ENCODE measurements at places on chromosomes 12 and 14. TPM values are rescaled to one million over a fixed set of nuclear protein-coding genes. Genes with fewer than 3 reads are reported as not detected.

- DNase-seq: no peak
Measured at GRCh38 chr14:54848910-54849309, 53.7 kb downstream of the GCH1 start.

Gene KLHL33
- 0.14 TPM for total RNA-seq

Gene TMCC3
- total RNA-seq: 7.0 TPM

- no peak for DNase-seq
Measured at GRCh38 chr14:81172881-81173280, 47.9 kb downstream of the GTF2A1 start.

DNA sequence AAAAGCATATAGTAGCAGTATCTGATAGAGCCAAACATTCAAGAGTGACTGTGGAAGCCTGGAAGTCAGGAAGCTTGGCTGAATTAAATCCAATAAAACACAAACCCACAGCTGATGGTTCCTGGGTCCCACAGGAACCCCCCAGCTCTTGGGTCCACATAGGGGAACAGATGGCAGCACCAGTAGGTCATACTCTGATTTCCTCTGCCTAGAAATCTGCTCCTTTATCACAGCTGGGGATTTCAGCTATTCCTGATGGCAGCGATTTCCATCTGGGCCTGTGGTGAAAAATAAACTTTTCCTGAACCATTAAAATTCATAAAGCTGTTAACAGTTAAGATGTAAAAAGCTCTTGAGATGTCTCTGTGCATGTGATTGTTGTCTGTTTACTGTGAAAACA is 202.0 kb upstream of the FRMD6 start:
- no peak for DNase-seq

Gene P2RX7
- 1.3 TPM for total RNA-seq

- no peak for DNase-seq
Measured at GRCh38 chr14:73750531-73750901, 36.3 kb upstream of the PNMA1 start.

Gene NRIP2
- total RNA-seq: not detected

GRCh38 chr12:62525271-62525670 is 58.6 kb downstream of the MON2 start:
- no peak for DNase-seq

DNA sequence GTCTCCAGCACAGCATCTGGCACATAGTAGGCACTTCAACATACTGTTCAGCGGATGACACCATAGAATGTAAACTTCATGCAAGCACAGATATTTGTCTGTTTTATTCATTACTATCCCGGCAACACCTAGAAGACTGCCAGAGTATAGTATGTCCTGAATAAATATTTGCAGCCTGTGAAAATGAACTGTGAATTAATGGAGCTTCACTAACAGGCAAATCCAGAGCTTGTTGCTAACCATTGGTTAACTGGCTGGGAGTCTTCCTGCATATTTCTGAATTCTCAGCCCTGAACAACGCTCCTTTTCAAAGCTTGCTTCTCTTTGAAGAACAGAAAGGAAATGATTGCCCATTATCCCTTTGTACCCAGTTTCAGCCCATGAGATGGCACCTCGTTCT is 243.3 kb upstream of the CRY1 start:
- no peak for DNase-seq

DNA sequence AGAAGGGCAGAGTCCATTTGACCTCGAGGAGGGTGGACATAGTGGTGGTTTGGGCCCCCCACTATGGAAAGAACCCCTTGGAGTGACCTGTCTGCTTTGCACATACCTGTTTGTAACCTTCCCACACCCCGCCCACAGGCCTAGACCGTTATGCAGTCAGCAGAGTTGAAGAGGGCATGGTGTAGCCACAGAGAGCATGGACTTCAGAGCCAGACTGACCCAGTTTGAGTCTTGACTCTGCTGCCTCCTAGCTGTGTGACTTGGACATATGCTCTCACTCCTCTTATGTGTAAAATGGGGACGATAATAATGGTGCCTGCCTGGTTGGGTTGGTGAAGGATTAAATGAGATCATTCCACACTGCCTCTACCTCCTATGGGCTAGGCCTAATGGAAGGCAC is 40.9 kb upstream of the NOS1 start:
- DNase-seq: no peak

Measured in MCF 10A (cell line).